ENCODE measurements at places on chromosomes 1 and 21.
A peak's percentile ranks its signal among the peaks of the same experiment; 100 is the strongest.

DNA sequence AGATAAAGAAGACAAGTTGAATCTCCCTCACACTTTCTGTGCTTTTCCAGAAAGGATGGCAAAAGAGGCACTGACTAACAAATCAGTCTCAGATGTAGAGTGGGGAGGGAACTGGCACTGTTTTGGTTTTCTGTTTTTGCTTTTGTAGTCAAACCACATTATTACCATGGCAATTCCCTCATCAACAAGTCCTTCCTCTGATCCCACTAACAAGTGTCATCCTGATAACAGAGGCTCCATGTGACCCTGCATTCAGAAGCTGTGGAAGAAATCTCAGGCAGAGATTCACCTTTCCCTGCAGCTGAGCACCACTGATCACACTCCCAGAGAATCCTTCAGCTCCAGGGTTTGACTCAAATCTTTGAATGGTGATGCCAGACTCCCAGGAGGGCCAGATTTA lies 203.4 kb downstream of the TNR start:
- DNase-seq = no peak

DNA sequence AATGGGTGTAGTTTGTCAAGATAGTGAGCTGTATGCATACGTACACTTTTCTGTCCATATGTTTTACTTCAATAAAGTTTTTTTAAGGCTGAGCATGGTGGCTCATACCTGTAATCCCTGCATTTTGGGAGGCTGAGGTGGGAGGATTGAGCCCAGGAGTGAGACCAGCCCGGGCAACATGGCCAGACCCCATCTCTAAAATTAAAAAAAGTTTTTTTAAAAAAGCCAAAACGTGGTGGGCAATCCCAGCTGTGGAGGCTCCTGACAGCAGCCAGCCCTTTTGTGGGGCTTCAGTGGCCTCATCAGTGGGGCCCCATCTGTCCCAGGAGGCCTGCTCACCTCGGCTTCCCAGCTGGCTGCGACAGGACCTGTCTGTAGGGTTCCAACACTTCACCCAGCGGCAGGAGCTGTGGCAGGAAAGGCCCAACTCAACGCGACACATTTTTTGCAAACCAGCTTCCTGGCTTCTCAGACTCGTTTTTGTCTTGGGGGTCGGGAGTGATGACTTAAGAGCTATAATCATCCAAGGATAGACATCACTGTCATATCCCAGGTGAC lies 56.9 kb upstream of the LBR start:
- DNase-seq = no peak

DNA sequence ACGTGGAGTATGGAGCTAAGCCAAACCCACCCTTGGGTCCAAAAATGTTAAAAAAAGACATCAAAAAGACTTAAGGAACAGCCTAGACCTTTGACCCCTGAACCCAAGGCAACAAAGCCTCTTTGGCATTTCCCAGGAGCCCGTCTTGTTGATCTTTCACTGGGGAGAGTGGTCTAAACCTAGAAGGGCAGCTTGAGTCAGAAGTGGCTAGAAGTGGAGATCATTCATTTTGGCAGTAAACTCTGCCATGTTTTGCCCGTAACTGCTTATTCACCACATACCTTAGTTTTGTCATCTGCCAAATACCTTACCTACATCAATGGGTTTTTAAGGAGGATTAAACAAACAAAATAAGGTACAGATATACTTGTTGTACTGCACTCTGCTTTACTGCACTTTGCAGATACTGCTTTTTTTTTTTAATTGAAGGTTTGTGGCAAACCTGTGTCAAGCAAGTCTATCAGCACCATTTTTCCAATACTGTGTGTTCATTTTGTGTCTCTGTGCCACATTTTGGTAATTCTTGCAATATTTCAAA lies 1.7 kb upstream of the CTSE start:
- DNase-seq = no peak

DNA sequence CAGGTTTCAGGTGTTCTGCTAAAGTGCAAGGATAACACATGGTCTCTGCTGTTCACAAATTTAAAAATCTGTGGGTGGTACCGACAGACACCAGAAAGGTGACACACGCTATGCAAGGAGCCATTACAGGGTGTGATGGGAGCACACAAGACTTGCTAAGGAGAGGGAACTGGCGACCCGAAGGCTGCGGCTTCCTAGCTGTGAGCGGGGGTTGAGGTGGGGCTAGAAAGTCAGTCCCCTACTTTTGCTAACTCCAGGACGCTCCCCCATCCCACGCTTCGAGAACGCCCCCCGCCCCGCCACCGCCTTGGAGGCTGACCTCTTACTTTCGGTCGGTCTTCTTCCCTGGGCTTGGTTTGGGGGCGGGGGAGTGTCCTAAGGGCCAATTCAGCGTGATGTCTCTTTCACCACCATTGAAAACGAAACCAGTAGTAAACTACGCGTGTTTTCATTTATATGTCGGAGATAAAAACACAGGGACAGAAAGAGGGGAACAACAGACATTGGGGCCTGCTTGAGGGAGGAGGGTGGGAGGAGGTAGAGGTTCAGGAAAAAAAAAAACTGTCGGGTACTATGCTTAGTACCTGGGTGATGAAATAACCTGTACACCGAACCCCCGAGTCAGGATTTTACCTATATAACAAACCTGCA lies 1.1 kb downstream of the CKS1B start:
- peak; percentile 65 for DNase-seq
